ENCODE measurements at places on chromosomes 3 and 15.

DNA sequence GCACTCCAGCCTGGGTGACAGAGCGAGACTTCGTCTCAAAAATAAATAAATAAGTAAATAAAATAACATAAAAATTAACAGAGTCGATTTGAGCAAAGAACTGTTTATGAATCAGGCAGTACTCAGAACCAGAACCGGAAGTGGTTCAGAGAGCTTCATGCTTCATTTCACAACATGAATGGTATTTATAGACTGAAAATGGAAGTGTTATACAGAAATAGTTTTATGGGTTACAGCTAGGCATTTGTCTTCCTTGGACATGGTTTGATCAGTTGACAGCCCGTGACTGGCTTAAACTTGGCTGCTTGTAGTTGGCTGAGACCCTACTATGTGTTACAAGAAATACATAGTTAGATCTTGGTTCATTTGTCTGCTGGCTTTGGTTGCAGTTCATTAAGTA lies 216.0 kb upstream of the MCTP2 start:
- no peak for DNase-seq

- no peak for DNase-seq
Measured at GRCh38 chr3:79478620-79479019, 289.2 kb downstream of the ROBO1 start.

DNA sequence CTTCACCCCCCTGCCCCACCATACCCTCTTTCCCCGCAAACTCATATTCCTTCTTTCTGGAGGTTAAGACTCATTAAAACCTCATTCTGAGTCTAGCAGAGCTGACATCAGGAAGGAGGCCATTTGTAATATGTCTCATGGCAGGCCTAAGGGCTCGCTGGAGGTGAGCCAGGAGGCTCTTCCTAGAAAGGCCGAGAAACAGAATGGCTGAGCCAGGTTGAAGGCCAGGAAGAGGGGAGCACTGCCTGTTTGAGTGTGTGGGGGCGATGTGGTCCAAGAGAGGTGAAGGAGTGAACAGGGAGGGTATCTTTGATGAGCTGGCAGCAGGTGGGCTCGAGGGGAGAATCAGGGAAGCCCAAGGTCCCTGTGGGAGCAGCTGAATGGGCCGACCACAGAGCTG lies 317.3 kb downstream of the TLE3 start:
- no peak for DNase-seq

DNA sequence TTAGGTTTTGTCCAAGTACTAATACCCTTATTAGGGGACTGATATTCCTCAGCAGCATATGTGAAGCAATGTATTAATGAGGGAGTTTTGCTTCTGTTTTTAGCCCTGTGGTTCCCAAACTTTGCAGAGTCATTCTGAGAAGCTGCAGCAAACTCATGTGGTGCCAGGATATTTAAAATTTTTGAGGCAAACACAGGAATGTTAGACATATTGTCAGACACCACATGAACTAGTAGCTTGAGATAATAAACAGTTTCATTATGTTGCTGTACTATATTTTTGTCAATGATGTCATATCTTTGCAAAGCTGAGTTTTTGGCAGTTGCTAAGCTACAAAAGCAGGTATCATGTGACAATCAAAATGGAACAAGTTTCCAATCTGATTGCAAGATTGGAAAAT lies 36.6 kb downstream of the ATP6V1A start:
- DNase-seq = no peak

DNA sequence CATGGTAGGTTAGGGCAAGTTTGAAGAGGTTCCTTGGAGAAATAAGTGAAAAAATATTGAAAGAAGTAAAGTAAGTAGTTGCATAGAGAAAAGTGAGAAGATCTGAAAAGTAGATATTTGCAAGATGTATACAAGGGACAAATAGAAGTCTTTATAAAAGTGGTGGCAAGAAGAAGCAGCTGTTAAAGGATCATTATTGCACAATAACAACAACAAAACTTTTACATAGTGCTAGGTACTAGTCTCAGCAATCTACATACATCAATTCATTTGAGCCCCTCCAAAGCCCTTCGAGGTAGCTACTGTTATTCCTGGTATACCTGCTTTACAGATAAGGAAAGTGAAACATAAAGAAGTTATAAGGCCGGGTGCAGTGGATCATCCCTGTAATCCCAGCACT lies 239.6 kb downstream of the MEIS2 start:
- no peak for DNase-seq

DNA sequence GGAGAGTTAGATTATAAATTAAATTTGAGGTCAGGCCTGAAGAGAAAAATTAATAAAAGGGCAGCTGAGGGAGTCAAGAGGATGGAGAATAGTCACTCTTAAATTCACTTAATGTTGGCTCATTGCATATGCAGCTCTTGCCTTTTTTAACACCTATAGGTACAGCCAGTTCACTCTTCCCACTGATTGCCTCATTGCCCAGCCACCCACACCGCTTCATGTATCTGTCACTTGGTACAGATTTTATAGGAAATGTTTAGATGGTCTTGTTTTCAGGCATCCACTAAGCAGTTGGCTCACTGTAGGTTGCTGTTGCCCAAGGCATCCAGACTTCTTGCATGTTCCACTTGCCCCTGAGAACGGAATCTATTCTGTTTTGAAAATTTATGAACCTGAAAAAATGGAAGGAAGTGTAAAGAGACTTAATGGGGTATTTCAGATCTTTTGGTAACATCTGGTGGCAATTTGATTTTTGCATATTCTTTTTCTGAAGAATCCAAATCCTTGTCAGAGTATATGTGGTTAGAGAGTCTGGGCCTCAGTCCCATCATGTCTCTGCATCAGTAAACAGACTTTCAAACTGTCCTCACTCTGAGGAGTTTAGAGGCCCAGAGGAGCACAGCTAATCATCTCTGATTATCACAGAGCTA lies 151.9 kb downstream of the RBPMS2 start:
- DNase-seq = no peak

- no peak for DNase-seq
Measured at GRCh38 chr3:143901105-143901504, 52.8 kb upstream of the SLC9A9 start.

- no peak for DNase-seq
Measured at GRCh38 chr3:156817646-156818272, 8.4 kb upstream of the LEKR1 start.

GRCh38 chr15:95635666-95636065 lies 694.8 kb upstream of the NR2F2 start:
- no peak for DNase-seq

DNA sequence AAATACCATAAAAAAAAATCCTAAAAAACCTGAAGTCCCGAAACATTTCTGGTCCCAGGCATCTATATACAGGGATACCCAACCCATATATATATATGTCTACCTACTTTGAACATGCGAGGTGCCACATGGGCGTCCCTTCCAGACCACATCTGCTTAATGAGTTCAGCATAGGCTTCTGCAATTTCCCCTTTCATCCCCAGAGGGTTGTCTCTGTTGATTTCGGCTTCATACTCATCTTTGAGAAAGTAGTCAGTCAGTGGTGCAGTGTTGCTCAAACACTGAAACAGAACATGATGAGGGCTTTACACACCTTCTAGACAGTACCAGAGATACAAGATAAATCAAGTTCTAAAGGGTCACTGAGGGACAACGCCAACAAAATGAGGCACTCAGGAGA lies 28.6 kb upstream of the C3orf62 start:
- DNase-seq = no peak

- DNase-seq = peak; percentile 68
Measured at GRCh38 chr3:52277972-52278509, 408 bp downstream of the WDR82 start.

GRCh38 chr15:98386561-98386960 lies 261.8 kb upstream of the IGF1R start:
- no peak for DNase-seq

GRCh38 chr15:70613271-70613670 lies 150.1 kb downstream of the UACA start:
- DNase-seq = no peak

- DNase-seq = no peak
Measured at GRCh38 chr3:123036352-123037014, 8.9 kb upstream of the SEMA5B start.

DNA sequence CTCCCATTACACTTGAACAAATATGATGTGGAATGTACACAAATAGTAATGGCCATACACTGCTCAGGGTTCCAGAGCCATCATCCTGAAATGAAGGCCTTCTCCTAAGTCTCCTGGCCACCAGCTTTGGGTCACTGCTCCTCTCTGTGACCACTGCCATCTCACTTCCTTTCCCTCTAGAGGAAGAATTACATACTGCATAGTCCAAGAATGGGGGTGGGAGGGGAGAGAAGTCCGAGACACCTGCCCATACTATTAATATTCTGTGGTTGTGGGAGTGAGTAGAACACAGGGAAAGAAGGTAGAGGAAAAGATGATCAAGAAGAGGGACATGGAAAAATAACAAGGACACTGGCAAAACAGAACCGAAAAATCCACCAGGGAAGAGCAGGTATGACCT lies 20.6 kb downstream of the ETV5 start:
- DNase-seq = no peak

- no peak for DNase-seq
Measured at GRCh38 chr15:32659340-32660155, 18.0 kb downstream of the SCG5 start.

DNA sequence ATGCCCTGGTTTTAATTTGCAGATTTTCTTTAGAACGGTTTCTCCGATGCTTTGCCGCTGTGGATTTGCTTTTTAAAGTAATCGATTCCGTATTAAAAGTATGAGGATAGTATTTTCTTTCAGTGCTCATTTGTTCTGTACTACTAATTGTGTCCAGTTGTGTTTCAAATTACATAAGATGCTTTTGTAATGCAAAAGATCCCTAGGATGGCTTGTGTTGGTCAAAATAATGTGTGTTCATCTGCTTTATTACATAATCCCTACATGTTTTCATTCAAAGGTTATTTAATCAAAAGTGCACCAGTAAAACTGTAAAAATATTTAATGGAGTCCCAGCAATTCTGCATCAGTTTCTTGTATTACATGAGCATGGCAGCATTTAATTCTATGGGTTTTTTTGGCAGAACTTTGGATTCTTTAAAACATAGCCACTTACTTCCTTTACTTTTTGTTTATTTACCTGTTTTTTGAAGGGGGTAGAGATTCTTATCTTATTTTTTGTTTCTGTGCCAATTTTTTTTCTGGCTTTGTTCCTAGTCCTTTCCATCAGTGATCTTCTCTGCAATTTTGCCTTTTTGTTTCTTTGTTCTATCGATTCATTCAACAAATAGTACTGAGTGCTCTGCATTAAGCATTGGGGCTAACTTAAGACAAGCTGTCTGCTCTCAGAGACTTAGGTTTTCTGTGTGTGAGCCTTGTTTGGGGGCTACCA lies 352.8 kb downstream of the LRTM1 start:
- no peak for DNase-seq

DNA sequence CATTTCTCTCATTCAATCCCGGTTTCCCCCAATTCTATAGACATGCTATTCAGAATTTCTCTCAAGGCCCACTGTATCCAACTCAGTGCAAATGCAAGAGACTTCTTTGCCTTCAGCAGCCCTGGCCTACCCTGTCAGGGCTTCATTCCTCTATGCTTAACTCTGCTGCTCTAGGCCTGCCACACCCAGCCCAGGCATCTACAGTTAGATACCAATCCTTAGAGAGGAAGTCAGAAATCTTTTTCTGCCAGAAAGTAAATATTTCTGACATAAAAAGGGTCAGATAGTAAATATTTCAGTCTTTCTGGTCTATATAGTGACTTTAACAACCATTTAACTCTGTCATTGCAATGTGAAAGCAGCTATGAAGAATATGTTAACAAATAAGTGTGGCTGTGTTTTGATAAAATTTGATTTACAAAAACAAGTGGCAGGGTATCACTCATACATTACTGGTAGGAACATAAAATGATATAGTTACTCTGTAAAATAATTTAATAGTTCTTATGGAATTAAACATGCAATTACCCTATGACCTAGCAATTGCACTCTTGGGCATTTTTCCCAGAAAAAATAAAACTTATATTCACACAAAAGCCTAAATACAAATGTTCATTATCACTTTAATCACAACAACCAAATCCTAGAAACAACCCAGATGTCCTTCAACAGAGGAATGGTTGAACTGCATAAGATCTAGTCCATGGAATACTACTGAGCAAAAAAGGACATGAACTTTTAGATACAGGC lies 942.0 kb downstream of the SQOR start:
- no peak for DNase-seq

Data from ELF-1 (cell line).